ENCODE measurements at places on chromosomes 4 and X.

DNA sequence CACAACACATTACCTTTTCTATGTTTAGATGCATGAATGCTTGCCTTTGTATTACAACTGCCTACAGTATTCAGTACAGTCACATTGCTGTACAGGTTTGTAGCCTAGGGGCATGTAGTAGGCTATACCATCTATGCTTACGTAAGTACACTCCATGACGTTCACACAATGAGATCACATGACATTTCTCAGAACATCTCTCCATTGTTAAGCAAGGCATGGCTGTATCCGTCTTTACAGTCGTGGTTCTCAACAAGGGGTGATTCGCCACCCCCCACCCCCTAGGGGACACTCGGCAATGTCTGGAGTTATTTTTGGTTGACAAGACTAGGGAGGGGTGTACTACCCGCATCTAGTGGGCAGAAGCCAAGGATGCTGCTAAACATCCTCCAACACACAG, 12.1 kb downstream of the CD99L2 start:
- no peak for DNase-seq

DNA sequence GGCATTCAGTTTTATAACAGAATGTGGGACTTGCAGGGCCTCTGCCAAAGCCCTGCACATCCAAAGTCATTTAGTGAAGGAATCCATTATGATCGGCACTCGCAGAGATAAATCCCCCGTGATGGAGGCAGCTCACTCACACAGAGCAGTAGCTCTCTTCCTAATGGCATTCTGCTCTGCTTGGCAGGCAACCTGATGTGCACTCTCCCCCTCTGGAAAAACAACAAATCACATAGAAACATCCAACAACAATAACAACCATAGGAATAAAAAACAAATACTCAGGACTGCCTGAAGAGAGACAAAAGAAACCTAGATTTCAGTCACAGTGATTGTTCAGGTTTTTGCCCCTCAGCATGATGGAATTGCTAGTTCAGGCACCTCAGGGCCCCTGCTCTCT, 59.7 kb downstream of the NAA11 start:
- DNase-seq: no peak

GRCh38 chrX:153639177-153640044, 7.6 kb upstream of the DUSP9 start:
- peak; percentile 95 for DNase-seq

DNA sequence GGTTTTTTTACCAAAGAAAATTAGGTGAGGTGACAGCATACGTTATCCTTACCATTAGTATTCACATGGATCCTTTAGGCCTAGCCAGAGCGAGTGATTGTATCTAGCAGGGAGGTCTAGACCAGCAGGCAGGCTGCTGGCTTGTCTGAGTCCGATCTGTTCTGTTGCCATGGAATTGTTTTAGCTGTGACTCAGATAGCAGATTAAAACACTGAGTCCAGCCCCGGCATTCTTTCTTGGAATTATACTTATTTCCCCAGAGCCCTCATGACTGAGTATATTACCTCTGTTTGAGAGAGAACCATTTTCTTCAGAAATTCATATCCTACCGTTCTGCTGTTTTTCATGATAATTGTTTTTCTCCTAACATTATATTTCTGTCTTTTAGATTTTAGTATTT, 37.4 kb downstream of the OCRL start:
- DNase-seq: no peak

DNA sequence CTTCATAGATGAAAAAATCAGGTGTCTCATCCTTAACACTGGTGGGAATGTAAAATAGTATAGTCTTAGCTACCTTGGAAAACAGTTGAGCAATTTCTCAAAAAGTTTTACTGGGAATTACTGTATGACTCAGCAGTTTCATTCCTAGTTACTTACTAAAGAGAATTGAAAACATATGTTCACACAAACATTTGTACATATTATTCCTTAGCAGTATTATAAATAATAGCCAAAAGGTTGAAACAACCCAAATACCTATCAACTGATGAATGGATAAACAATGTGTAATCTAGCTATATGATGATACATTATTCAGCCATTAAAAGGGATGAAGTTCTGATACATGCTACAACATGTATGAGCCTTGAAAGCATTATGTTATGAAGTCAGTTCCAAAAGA, 41.7 kb downstream of the RBM46 start:
- no peak for DNase-seq

- DNase-seq: peak; percentile 89
These were observed 1.2 kb downstream of the USP46 start for GRCh38 chr4:52657618-52658501.

- DNase-seq: no peak
These were observed 126.9 kb upstream of the NRK start for GRCh38 chrX:105695451-105695850.

DNA sequence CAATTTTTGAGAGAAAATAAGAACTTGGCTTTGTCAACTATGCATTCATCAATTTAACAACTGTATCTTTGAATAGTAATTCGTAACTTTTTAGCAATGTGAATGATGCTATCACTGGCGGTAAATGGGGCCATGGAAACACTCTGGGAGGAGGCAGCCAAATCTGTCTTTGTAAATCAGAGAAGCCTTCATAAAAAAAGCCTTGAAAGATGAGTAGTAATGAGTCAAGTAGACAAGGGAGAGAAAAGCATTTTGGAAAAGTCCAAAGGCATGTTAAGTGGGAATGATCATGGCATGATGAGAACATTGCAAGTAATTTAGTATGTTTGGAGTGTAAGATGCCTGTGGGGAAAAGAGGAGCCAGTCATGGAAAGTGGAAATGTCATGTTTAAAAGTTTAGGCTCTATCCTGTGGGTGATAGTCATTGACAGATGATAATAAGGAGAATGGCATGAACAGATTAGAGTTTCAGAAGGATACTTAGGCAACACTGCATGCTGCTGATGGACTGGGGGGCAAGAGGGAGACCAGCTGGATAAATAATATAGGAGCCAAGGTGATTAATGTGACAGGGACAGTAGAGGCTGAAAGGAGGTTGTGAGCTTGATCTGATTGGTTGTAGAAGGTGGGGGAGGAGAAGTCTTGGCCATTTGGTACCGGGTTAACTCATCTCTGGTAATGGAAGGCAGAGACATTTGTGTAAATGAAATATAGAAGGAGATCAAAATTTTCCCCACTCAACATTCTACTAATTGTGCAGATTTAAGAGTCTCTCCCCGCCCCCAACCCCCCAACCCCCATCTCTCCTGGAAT, 16.3 kb downstream of the SPRY1 start:
- DNase-seq: no peak

DNA sequence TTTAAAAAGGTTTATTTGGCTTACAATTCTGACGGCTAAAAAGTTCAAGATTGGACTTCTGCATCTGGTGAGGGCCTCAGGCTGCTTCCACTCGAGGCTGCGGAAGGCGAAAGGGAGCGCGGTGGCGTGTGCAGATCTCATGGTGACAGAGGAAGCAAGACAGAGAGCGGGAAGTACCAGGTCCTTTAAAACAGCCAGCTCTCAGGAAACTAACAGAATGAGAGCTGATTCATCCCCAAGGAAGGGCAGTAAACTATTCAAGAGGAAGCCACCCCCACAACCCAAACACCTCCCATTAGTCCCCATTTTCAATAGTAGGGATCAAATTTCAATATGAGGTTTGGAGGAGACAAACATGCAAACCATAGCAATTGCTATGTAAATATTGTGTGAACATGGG, 2144.2 kb upstream of the AGA start:
- DNase-seq: no peak

GRCh38 chr4:72319601-72320021, 249.4 kb downstream of the ADAMTS3 start:
- no peak for DNase-seq

- DNase-seq: no peak
These were observed 60.1 kb downstream of the SH3RF1 start for GRCh38 chr4:169210504-169211118.

DNA sequence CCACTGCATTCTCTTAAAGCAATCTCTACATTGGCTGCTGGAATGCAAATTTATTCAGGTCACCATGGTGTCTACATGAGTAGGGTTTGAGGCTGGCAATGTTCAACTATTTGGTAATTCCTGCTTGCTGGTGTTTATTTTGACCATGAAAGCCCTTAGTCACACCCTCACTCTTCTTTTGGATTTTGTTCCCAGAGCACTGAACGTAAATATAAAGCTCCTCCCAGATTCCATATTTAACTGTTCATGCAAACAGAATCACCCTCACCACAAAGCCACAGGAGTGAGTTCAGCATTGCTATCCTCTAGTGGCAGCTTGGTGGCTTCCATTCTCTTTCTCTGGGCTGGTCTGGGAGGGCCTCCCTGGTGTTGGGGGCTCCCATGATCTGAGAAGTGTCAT, 82.8 kb downstream of the LNX1 start:
- DNase-seq: no peak

DNA sequence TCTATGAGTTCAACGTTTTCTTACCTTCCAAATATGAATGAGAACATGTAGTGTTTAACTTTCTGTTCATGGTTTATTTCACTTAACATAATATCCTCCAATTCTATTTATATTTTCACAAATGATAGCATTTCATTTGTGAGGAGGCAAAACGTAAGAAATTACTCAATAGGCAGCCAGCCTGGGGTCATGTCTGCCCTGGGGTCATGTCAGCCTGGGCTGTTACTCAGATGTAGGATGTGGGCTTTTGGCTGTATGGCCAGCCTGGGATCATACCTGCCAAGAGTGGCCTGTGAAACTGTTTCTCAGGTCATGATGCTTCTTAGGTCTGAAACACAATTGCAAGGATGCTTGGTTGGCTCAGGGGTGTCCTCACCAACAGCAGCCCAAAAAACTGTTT, 187.0 kb downstream of the FBXO8 start:
- no peak for DNase-seq

DNA sequence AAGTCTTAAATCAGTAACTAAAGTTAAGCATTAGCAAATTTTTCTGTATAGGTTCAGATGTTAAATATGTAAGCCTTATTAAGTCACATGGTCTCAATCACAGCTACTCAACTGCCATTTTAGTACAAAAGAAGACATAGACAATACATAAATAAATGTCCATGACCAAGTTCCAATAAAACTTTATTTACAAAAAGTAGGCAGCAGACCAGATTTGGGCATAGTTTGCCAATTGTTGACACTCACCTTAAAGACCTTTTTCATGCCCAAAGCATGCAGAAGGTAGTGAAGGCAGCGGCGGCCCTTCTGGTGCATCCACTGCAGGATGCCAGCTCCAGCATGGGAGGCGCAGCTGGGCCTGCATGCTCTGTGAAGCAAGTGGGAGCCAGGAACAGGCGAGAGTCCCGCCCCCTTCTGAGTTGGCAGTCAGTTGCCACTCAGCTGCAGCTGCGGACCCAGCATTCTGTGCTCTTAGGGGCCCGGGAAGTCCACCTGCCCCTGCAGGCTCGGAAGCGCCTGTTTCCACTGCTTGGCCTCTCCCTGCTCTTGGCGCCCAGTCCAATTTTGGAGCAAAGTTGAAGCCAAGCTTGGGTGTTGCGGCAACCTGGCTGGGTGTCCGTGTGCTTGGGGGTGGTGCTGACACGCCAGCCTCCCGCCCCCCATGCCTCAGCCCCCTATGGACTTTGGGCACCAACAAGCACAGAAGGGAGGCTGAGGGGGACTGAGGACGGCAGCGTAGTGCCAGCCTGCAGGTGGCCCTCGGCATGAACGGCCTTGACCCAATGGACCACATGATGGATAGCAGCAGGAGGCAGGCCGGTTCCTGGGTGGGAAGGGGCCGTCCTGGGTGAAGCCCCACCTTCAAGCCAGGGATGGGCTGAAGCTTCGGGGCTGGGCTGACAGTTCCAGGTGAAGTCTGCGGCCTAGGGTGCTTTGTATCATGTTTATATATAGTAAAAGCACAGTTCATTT, 42.4 kb upstream of the PABPC4L start:
- DNase-seq: no peak

- DNase-seq: no peak
These were observed 78.6 kb downstream of the KDM6A start for GRCh38 chrX:44951572-44952067.

DNA sequence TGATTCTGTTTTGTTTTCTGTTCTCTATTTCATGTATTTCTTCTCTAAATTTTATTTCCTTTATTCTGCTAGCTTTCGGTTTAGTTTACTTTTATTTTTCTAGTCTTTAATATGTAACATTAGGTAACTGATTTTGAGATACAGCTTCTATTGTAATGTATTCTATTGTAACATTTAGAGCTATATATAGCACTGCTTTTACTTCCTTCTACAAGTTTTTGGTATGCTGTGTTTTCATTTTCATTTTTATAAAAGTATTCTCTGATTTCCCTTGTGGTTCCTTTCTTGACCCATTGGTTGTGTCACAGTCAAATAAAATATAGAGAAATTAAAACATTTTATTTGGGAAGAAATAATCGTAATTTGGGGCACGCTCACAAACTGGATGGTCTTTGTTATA, 13.9 kb upstream of the CT47A1 start:
- DNase-seq: no peak

GRCh38 chr4:36917413-36917812, 327.1 kb upstream of the NWD2 start:
- DNase-seq: no peak

DNA sequence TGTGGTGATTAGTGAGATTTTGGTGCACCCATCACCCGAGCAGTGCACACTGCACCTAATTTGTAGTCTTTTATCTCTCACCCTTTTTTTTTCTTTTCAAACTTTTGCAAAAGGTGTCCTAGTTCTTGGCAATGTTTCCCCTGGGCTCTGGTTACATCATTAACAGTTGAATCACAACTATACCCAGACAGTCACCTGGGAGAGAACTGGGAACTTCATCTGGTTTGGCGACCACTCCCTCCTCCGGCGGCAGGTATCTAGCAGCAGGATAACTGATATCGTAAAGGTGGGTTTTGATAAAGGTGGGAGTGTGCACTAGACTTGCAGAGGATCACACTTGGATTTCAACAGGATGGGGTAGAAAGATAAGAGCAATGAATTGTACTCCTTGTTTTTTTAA, 140.5 kb downstream of the CHIC2 start:
- DNase-seq: no peak

DNA sequence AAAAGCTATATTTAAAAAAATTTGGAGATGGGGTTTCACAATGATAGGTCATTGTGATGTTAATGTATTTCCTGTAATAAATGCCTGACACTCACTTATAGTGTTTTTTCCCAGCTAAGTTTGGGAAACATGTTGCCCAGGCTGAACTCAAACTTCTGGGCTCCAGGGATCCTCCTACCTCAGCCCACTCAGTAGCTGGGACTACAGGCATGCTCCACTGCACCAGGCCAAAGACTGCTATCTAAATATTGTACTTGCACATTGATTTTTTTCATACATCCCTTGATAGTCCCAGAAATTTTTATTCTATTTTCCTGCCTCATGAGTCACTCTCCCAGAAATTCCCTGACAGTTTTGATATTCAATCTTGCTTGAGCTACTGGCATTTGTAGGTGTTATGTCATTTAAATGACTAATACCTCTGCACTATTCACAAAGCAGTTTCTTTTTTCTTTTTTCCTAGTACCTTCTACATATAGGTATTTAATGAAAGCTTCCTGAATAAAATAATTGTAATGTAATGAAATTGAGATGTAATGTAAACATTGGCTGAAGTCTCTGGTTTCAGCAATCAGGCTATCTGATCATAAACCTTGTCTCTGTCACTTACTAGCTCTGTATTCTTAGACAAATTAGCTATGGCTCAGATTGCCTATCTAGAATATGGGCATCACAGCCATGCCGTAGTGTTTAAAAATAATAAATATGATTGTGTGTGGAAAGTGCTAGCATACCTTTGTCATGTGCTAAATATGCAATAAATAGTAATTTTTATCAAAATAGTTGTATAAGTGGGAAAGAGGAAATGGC, 1973.0 kb upstream of the AGA start:
- no peak for DNase-seq
